ENCODE measurements at places on chromosomes 16 and 17.

- DNase-seq, result peak; percentile 48
Observed at GRCh38 chr16:84144209-84144858, 643 bp downstream of the HSDL1 start.

GRCh38 chr17:75783069-75783783 lies 1.4 kb upstream of the UNK start:
- peak; percentile 92 for DNase-seq

DNA sequence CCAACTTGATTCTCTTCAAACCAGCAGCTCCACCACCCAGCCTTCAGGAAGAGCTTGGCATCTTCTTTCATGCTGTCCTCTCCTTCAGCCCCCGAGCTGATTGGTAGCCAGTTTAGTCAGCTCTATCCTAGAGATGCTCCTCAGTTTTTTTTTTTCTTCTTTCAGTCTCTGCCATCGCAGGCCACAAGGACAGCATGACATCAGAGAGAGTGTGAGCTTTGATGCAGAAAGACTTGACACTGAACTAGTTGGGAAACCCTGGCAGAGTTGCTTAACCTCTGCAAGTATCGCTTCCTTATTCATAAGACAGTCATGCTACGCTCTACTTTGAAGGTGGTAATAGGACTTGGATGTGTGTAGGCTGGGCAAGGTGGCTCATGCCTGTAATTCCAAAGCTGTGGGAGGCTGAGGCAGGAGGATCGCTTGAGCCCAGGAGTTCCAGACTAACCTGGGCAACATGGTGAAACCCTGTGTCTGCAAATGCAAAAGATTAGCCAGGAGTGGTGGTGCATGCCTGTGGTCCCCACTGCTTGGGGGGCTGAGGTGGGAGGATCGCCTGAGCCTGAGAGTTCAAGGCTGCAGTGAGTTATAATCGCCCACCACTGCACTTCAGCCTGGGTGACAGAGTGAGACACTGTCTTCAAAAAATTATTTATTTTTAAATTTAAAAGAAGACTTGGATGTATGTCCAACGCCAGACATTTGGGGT lies 2.6 kb downstream of the CD300LB start:
- no peak for DNase-seq

GRCh38 chr16:9859701-9860327 lies 322.4 kb downstream of the GRIN2A start:
- DNase-seq, result no peak

- DNase-seq, result peak; percentile 80
Observed at GRCh38 chr17:47698749-47699535, 5.0 kb downstream of the TBKBP1 start.

- DNase-seq, result no peak
Observed at GRCh38 chr16:68088130-68088972, 3.2 kb downstream of the NFATC3 start.

GRCh38 chr16:83532634-83533033 lies 275.1 kb upstream of the HSBP1 start:
- no peak for DNase-seq

- no peak for DNase-seq
Observed at GRCh38 chr17:77566566-77567138, 391.9 kb upstream of the TNRC6C start.

DNA sequence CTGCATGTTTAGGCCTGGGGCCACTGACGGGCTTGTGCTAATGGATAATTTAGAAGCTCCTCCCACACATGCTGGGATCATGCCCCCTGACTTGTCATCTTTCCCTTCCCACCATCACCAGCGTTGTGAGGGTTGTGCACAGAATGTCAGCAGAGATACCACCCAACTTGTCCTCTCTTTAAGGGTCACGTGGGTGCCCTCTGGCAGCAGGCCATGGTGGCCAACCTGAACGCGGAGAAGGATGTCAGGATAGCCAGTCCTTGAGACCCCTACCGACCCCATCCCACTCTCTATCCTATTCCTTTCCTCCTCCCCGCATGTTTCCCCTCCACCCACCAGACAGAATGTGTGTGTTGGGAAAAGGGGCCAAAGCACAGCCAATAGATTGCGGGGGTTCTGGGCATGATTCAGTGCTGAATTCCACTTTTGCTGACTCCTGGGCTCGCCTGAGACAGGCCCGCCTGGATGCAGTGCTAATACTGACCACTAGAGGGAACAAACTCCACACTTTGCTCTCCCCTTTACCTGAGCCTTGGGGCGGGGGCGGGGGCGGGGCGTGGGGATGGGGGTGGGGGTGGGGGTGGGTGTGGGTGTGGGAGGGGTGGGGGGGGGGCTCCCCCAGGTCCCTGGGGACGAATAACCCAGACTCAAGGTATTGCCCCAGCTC lies at the start of gene GH2:
TSS of gene GH2 (minus strand) at position 10 of the 667 bp plus-strand sequence. CDS start 143 bp downstream, outside the sequence.
- DNase-seq, result peak; percentile 63

DNA sequence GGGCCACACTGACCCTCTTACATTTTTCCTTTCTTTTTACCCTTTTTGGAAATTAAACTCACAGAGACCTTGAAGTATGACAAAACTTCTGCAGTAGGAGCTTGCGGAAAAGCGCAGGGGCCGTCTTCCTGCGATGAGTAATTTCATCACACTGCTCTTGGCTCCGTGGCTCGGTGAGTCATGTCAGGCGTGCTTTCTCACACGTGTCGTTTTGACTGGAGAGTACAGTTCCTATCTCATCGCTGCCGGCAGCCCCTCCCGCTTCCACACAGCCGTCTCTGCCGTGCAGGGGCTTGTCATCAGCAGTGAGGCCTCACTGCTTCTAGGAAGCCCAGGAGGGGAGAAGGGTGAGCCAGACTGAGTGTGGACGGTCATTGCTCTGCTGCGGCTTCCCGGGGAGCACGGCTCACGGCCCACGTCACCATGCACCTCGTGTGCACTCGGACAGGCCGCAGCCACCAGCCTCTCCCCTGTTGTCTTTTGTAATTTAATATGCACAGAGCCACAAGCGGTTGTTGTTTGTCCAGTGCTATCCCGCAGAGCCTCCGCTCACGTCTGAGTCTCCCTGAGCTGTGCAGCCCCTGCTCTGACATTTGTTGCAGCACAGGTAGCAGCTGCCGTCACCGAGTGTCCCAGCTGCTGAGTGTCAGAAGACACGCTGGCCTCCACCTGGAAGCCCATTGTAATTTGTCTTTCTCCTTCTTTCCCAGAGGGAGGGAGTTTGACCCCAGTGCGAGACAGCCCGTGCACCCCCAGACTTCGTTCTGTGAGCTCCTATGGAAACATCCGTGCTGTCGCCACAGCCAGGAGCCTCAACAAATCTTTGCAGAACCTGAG lies 99.4 kb upstream of the CHMP6 start:
- DNase-seq, result no peak

- DNase-seq, result no peak
Observed at GRCh38 chr17:79072544-79072943, 2.1 kb upstream of the ENGASE start.

- peak; percentile 81 for DNase-seq
Observed at GRCh38 chr16:90077757-90078578, 837 bp upstream of the PRDM7 start.

DNA sequence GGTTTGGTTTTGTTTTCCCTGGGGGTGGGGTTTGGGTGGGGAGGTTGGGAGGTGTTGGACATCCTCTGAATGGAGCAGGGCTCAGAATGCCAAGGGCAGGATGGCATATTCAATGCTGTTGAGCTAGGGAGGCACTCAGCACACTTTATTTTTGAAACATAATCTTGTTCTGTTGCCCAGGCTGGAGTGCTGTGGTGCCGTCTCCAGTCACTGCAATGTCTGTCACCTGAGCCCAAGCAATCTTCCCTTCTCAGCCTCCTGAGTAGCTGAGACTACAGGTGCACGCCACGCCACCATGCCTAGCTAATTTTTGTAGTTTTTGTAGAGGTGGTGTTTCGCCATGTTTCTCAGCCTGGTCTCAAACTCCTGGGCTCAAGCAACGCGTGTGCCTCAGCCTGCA lies 186.1 kb downstream of the RPTOR start:
- DNase-seq, result no peak

- no peak for DNase-seq
Observed at GRCh38 chr16:56274369-56274768, 83.1 kb downstream of the GNAO1 start.

GRCh38 chr16:72536723-72537435 lies 364.9 kb upstream of the PMFBP1 start:
- DNase-seq, result no peak

GRCh38 chr17:14019186-14019956 lies 49.9 kb upstream of the COX10 start:
- DNase-seq, result no peak

- DNase-seq, result no peak
Observed at GRCh38 chr17:38735161-38735997, 5.2 kb downstream of the CISD3 start.

DNA sequence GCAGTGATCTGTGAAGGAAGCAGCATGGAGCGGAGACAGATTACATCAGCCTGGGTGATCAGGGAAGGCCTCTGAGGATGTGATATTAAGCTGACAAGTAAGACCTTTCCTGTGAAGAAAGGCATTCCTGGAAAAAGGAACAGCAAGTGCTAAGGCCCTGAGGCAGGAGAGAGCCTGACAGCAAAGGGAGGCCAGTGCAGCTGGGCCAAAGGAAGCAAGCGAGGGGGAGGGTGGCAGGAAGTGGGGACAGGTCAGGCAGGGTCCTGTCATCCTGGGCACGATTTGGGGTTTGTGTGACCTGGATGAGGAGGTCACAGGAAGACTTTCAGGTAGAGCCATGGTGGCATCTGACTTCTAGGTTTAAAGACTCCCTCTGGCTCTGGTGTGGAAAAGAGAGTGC lies 12.3 kb downstream of the CPNE2 start:
- DNase-seq, result no peak

GRCh38 chr16:74842413-74842812 lies 67.8 kb upstream of the FA2H start:
- DNase-seq, result no peak

DNA sequence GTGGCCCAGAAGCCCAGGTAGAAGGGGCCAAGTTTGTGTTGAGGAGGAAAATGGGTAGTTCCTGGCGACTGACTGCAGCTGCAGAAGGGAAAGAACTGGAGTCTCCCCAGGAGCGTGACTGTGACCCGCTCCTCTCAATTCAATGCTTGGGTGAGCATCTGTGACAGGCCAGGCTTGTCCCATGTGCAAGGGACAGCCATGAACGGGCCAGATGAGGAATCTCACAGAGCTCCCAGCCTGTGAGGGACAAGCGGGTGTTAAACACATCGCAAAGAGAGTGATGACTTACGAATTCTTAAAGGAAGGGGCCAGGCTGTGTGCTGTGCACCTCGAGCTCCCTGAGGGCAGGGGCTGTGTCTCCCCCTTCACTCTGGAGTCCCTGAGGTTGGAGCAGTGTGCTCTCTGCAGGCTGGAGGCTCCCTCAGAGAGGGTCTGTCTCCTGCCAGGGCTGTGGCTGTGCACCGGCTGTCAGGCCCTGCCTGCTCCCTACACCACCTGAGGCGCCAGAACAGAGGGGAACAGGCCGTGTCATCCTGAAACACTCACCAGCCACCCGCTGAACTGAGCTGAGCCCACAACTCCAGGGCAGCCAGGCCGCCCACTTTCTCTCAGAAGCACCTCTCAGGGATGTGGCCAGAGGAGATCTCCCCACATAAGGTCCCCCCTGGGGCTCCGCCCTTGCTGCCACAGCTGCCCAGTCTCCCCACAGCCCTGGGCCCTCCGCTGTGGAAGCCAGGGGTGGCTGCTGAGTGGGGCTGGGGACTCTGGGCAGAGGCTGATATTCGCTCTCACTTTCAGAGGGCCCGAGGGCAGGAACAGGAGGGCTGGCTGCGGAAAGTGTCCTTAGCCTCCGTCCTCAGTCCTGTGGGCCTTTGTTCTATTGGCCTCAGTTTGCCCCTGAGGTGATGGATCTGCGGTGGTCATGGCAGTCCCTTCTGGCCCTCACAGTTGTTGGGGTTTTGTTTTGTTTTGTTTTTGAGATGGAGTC lies 25.7 kb upstream of the NXPH3 start:
- DNase-seq, result no peak

- DNase-seq, result peak; percentile 31
Observed at GRCh38 chr17:58532555-58532951, 18.1 kb upstream of the MTMR4 start.

GRCh38 chr16:81533175-81533507 lies 88.5 kb downstream of the CMIP start:
- no peak for DNase-seq

GRCh38 chr16:67790071-67790470 lies 16.3 kb downstream of the RANBP10 start:
- DNase-seq, result no peak

DNA sequence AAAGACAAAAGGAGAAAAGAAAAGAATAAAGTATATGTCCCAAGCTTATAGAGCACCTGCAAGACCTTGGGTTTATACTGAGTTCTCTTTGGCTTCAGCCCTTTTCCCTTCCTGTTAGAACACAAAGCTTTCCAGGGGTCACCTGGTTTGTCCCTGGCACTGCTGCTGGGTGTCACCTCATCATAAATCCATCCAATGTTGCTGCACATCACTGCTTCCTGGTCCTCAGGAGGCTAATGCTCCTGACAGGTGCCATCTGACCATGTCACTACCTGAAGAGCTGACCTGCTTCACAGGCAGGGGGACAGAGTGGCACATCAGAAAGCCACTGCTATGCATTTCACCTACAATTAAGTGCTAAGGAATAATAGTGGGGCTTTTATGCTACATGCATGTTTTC lies 164.6 kb upstream of the ELAC2 start:
- peak; percentile 61 for DNase-seq

DNA sequence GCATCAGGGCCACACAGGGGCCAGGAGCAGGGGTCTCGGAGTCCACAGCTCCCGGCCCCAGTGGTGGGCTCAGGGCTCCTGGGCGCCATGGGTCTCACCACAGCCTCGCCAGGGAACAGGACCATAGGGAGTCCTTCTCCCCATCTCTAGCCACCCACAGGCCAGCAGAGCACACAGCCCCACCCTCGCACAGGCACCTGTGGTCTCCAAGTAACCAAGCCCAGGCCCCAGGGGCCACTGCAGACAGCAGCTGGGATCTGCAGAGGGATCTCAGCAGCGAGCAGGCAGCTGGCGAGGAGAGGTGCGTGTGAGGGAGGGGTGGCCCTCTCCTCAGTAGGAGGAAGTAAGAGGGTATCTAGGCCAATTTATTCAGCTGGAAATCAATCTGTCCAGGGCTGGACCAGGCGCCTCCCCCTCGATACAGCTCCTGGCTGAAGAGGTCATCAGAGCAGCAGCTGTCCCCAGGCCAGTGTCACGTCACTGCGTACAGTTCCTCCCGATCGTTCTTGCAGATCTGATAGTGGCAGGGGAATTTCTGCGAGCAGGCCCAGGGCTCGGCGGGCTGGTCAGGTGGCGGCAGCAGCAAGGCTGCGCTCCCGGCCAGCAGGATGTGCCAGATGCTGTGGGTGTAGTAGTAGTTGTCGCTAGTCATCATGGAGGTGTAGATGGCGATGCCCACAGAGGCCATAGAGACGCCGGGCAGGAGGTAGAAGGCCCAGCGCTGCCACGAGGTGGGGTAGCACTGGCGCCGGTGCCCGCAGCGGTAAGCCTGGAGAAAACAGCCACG lies 1.4 kb upstream of the MRPL28 start:
- DNase-seq, result peak; percentile 66

DNA sequence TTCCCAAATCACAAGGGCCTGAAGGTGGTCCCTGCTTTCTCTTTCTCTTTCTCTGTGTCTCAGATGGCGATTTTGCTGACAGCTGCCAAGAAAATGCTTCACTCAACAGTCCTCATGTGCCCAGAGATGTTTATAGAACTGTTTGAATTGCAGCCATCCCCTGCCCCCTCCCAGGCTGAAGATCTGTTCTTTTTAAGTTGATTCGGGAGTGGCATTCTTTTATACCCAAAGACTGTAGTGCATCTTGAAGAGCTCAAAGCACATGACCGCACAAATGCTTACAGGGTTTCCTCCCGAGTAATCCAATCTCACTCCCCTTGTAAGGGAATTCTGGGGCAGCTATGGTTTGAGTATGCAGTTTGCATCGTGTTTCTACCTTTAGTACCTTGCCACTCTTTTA lies 75.7 kb downstream of the SEC14L1 start:
- DNase-seq, result no peak

Data from DMS53 (cell line).